Activated T-helper 17 cell treated with anti-CD3 and anti-CD28 coated beads, Interleukin-2, amount 50 U/mL, for 72 hours (primary cell): ENCODE measurements at places on chromosomes 4 and X. TPM values are rescaled to one million over a fixed set of nuclear protein-coding genes. Genes with fewer than 3 reads are reported as not detected.

DUX4 gene
- total RNA-seq, result not detected

ITM2A gene
- 74.9 TPM for total RNA-seq

DCLK2 gene
- total RNA-seq, result 0.06 TPM

ZMAT1 gene
- total RNA-seq, result 3.9 TPM

- no peak for ATAC-seq
Measured at GRCh38 chr4:92101737-92102172, 202.0 kb upstream of the GRID2 start.

- peak; percentile 96 for ATAC-seq
Measured at GRCh38 chr4:40325406-40326019, 9.6 kb upstream of the CHRNA9 start.

GRID2 gene
- not detected for total RNA-seq

DNA sequence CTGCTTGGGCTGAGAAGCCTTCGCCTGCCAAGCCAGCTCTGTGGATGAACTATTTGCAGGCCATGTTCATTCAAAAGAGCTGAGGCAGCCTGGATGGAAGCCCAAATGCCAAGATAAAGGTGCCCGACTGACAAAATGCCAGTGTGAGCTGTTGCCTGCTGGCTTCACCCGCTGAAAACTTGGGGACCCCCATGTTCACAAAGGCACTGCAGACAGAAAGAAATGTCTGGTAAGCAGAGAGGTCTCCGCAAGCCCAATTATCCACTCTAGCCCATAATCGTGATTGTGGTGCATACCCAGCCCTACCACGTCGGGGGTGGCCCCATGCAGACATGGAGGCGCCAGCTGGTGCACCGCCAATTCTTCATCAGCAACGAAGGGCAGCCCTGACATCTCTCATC is 13.0 kb upstream of the SMIM20 start:
- ATAC-seq, result no peak

BANK1 gene
- 0.50 TPM for total RNA-seq

SPANXA2 gene
- not detected for total RNA-seq

CYLC1 gene
- not detected for total RNA-seq

DNA sequence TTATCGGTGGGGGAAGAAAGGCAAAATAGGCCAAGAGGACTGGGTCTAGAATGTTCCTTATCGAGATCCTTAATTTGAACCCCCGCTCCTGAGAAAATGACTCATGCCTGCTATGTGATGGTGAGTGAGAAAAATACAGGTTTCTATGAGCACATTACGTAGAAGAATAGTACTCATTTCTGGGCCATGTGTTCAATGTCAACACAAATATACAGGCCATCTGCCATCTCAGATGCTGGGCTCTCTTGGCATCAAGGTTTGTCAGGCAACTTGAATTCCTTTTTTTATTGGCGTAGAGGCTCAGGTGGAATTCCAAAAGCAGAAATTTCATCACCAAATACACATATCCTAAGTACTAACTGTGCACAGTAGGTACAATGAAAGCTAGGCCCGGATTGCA is 81.4 kb upstream of the TRIM2 start:
- ATAC-seq, result peak; percentile 52

DNA sequence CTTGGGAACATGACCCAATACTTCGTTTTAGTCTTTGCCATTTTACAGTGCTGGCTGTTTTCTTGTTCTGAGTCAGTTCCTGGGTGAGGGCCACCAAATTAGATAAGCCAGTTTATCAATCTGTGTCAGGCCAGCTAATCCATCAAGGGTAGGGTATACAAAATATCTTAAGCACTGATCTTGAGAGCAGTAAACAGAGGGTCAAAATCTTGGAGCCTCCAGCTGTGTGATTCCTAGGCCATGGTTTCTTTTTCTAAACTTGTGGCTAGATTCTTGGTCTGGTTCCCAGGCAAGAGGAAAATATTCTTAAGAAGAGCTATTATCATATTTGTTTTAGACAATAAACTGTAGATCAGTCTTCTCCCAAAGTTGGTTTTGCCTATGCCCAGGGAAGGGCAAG is 1396.6 kb upstream of the PABPC4L start:
- ATAC-seq, result no peak

GRCh38 chr4:159312236-159312635 is 209.4 kb downstream of the RAPGEF2 start:
- peak; percentile 39 for ATAC-seq

GRCh38 chr4:182369211-182369610 is 126.0 kb downstream of the TENM3 start:
- ATAC-seq, result no peak

ART3 gene
- 0.80 TPM for total RNA-seq

TMPRSS11F gene
- total RNA-seq, result not detected

PNMA6A gene
- 0.28 TPM for total RNA-seq

- ATAC-seq, result no peak
Measured at GRCh38 chr4:163217505-163217904, 50.8 kb upstream of the NAF1 start.

ZNF711 gene
- total RNA-seq, result 0.32 TPM

SMIM10 gene
- total RNA-seq, result 1.3 TPM

SLC10A4 gene
- total RNA-seq, result not detected

DNA sequence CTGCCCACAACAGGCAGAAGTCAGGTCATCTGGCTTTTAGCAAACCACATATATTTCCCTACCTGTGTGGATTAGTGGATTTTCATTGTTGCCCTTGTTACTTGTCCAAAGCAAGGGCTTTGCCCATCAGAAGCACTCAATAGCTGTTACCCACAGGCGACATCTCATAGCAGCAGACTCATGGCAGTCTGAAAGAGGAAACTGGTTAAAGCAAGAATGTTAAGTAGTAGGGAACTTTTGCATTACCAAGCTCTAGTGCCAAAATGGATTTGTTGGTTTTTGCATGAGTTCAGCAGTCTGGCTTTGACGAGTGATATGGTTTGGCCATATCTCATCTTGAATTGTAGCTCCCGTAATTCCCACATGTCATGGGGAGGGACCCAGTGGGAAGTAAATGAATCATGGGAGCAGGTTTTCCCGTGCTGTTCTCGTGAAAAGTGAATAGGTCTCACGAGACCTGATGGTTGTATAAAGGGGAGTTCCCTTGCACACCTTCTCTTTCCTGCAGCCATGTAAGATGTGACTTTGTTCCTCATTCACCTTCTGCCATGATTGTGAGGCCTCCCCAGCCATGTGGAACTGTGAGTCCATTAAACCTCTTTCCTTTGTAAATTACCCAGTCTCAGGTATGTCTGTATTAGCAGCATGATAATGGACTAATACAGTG is 107.9 kb downstream of the GPR143 start:
- ATAC-seq, result no peak

GRCh38 chr4:53431052-53431451 is 53.6 kb downstream of the FIP1L1 start:
- ATAC-seq, result peak; percentile 68

DNA sequence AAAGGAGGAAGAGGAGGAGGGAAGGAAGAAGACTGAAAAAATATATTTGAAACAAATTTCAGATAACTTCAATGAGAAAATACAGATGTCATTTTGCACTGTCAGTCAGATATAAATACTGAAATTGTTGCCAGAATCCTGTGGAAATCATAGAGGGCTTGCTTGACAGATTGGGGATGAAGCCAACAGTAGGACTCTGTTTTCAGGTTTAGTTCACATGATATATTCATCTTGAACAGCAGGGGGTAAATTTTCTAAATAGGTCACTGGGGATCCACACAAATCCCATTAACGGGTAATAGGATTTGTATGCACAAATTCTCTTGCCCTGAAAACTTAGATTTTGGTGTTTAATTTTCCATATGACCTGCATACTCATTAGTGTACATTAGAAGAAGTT is 103.3 kb upstream of the PCDH18 start:
- no peak for ATAC-seq

NHS gene
- total RNA-seq, result 0.79 TPM
